Hypothalamus (tissue), 51 donors: ENCODE measurements at places on chromosomes 11 and 22.

DNA sequence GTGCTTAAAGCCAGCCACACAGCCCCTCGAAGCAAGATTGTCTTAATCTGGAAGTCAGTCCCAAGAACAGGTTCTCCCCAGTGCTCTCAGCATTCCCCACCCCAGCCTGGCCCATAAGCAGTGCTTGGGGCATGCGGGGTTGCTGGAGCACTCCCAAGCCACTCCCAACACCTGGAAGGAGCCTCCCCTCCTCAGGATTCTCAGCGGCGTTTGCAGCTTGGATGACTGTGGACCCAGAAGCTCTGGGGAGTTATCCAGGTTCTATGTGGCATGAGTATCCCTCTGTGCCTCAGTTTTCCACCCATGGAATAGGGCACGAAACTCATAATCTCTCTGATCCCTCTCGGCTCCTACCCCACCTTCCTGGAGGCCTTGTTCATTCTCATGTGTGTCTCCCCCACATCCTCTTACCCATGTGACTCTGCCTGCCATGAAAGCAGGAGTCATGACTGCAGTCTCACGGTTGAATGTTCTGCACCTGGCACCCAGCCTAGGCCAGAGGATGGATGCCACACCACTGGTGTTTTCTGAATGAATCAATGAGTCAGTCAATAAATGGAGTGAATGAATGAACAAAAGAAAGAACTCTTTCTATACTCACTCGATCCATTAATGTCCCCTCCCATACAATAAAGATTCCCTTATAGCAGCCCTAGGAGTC, 33.4 kb upstream of the WNT7B start:
- DNase-seq = no peak

GRCh38 chr22:38716271-38716670, 10.5 kb downstream of the GTPBP1 start:
- no peak for DNase-seq

GRCh38 chr11:76609736-76610370, 60.7 kb downstream of the LRRC32 start:
- DNase-seq = no peak

GRCh38 chr11:134401825-134402809, 9.9 kb downstream of the B3GAT1 start:
- DNase-seq = no peak

DNA sequence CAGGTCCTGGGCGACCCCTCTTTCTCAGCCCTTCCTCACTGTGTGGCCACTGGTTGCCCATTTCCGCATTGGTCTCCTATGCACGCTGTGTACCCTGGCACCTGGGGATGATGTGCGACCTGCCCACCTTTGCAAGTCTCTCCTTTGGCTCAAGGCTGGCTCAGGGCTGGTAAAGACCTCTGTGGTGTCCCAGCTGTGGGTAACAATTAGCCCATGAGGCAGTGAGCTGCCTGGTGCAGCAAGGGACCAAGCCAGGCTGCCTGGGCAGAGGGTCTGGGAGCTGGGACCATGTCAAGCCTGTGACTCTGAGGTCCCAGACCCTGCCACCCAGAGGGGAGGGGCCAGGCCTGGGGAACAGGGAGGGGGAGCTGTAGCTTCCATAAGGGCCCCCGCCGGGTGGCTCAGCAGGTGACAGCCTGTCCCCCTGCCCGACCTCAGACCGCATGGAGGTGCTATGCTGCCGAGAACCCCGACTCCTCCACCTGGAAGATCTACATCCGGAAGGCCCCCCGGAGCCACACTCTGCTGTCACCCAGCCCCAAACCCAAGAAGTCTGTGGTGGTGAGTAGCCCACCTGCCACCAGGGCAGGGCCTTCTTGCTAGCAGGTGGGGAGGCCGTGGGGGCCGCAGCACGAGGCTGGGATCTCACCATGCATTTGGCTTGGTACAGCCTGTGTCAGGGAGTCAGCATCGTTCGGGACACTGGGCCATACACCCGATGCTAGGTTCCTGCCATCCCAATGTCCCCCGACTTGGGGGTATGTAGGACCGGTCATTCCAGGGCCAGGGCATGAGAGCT, 112.5 kb downstream of the KCNQ1OT1 start:
- DNase-seq = no peak

- no peak for DNase-seq
Measured at GRCh38 chr11:78339483-78339882, 78.1 kb downstream of the GAB2 start.

DNA sequence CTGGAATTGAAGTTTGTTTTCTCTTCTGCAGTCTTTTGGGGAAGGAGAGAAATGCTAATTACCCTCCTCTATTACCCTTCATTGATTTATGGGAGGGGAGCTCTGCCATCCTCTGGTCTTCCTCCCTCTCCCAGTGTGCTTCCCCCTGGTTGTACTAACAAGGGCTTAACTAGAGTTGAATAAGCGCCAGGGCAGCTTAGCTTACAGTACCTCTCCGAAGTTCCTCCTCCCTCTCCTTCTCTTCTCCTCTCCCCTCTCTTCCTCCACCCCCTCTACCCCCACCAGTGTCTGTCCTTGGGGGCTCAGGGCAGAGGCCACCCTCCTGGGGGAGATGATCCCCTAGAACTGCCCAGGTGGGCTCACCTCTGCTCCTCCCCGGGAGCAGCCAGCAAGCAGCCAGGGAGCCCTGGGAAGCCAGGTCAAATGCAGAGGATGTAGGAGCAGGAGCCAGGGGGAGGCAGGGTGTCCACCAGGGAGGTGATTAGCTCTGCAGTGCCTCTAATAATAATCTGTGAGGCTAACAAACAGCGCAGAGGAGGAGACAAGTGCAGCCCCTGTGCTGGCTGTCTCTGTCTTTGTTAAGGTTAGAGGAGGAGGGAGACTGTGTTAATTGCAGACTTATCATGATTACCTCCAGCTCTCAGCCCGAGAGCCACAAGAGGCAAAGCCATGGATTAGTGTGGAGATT, 191.6 kb upstream of the CADM1 start:
- no peak for DNase-seq

DNA sequence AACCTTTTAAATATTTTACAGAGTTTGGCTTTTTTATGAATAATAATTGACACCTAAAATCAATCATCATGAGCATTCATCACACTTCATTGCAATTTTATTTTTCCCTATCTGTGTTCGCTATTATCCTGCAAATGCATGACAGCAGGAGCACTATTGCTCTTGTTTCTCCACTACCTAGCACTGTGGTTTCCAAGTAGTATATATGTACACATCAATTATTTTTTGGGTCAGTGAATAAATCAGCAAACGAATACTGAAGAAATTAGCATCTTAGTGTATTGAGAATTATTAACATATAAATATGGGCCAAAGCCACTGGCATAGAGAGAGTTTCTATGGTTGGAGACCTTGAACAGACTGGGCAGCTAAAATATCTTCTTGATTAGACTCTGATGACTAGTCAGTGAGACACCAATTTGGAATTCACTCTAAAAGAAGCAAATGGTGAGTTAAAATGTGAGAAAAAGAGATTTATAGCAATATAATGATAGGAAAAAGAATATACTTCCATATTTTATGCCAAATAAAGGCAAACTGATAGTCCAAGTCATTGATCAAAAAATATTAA, 731.1 kb upstream of the LUZP2 start:
- DNase-seq = no peak

- no peak for DNase-seq
Measured at GRCh38 chr11:12017243-12017678, 8.8 kb upstream of the DKK3 start.

DNA sequence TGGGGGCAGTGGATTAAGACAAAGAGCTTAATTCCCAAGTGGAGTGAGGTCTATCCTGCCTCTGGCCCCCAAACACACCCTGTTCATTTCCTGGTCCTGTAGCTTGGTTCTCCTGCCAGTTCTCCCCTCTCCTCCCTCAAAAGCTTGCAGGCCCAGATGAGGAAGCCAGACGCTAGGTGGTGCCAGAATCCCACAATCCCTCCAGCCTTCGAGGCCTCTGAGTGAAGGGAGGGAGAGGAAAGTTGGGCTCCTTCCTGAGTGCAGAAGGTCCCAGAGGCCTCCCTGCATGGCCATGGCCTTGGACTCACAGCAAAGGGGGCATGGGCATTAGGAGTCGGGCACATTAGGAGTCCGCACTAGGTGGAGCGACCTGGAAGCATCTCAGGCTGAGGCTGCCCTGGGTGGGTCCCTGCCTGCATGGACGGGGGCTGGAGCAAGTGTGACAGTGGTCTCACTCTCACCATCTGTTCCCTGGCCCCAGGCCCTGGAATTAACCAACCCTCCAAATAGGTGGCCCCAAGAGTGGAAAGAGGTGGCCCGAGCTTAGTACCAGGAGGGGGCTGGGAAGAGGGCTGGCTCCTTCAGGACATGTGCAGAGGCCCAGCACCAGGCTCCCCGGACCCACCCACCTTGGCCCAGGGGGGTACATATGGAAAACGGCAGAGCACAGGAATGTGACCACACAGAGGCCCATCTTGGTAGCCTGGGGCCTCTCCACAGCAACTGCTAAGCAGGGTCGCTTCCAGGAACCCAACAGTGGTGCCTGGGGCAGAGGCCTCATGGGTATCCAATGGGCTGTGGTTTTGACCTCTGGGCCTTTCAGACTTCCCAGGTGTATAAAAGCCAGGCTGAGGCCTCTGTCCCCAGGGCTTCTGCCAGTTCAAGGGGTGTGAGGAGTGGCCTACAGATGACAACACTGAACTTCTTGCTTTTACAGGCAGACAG, 5.2 kb downstream of the FXYD2 start:
- no peak for DNase-seq

- peak; percentile 11 for DNase-seq
Measured at GRCh38 chr11:126716456-126717083, 284.0 kb downstream of the KIRREL3 start.

- DNase-seq = no peak
Measured at GRCh38 chr11:35529971-35530495, 4.6 kb upstream of the PAMR1 start.

DNA sequence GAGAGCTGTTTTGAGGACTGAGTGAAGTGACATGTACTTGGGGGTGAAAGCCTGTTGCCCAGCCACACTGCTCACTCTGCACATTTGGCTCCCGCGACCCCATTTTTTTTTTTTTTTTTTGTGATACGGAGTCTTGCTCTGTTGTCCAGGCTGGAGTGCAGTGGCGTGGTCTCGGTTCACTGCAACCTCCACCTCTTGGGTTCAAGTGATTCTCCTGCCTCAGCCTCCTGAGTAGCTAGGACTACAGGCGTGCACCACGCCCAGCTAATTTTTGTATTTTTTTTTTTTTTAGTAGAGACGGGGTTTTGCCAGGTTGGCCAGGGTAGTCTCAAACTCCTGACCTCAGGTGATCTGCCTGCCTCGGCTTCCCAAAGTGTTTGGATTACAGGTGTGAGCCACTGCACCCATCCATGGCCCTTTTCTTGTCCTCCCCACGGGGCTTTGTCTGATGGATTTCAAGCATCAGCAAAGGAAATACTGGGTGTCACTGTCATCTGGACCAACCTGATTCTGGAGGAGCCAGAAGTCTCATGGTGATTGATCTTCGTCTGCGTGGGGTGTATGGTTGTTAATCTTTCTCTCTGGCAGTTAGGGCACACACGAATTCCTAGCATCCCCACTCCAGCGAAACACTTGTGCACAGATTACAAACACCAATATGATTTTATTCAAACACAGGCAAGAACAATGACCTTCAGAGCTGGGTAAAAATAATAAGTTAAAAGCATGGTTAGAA, 3.4 kb upstream of the UCP3 start:
- no peak for DNase-seq

GRCh38 chr22:21602579-21602978, 27.2 kb downstream of the YDJC start:
- no peak for DNase-seq

DNA sequence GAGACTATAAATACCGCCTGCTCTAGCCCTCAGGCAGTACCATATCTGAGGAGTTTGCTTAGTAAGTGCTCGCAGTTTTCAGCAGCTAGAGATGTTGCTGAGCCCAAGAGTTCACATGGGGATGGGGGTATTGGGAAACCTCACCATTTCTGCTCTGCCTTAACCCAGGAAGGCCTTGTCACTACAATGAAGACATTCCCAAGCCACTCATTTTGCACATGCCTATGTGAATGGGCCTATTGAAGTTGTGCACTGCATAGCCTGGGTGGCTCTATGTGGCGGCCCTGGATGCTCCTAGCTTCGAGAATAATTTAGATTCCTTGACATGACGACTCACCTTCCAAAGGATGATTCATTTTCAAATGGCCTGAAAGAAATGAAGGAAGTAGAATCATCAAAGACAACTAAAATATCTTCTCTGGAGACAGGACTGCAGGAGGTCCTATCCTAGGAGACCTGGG, 163.4 kb downstream of the ADAMTS15 start:
- DNase-seq = no peak
